ENCODE measurements at places on chromosomes 2 and 18. TPM values are rescaled to one million over a fixed set of nuclear protein-coding genes. Genes with fewer than 3 reads are reported as not detected.

DNA sequence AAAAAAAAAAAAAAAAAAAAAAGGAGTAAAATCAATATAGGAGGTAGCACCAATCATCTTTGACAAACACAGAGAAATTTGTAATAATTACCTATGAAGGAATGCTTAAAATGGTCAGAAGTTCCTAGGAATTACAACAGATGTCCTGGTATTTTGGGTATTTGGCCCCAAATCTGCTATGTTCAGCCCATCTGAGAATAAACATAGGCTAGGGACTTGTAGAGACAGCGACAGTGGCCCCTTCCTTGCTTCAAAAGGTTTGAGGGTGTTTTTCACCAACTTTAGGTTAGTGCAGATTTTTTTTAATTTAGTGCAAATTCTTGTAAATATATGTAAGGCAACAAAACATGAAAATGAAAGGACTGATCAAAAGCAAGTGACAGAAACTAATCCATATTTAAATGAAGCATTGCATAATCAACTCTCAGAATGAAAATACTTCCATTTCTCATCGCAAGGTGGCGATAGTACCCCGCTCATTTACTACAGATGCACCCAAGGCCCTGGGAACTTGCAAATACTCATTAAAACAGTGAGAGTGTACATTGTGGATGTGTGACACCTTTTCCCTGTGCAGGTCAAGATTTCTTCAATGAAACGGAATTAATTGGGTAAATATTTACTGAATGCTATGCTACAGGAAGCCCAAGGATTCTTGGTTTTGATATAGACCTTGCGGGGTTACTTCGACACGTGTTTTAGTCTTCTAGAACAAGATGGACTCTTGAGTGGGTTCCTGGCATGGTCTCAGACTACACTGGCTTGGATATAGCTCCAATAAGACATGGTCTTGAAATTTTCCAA is 44.6 kb downstream of the FAM124B start:
- no peak for DNase-seq

GRCh38 chr2:145760781-145761649 is 1241.1 kb upstream of the ZEB2 start:
- no peak for DNase-seq

GRCh38 chr2:75540994-75541393 is 19.7 kb downstream of the EVA1A start:
- DNase-seq = no peak

Gene CNTNAP5
- not detected for polyA plus RNA-seq

DNA sequence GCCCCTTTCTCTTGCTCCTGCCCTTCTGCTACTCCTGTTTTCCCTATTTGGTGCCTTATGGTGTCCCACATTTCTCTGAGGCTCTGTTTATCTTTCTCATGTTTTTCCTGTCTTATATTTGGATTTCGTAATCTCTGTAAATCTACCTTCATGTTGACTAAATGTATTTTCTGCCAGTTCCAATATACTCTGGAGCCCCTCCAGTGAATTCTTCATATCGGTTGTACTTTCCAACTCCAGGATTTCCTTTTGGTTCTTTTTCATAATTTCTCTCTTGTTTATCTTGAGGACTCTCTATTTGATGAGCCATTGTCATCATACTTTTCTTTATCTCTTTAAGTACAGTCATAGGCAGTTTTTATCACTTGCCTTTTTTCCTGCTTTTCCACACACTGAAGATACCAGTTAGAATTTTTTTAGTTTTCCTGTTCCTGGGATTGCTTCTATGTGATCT is 19.1 kb downstream of the SCLY start:
- DNase-seq = no peak

DNA sequence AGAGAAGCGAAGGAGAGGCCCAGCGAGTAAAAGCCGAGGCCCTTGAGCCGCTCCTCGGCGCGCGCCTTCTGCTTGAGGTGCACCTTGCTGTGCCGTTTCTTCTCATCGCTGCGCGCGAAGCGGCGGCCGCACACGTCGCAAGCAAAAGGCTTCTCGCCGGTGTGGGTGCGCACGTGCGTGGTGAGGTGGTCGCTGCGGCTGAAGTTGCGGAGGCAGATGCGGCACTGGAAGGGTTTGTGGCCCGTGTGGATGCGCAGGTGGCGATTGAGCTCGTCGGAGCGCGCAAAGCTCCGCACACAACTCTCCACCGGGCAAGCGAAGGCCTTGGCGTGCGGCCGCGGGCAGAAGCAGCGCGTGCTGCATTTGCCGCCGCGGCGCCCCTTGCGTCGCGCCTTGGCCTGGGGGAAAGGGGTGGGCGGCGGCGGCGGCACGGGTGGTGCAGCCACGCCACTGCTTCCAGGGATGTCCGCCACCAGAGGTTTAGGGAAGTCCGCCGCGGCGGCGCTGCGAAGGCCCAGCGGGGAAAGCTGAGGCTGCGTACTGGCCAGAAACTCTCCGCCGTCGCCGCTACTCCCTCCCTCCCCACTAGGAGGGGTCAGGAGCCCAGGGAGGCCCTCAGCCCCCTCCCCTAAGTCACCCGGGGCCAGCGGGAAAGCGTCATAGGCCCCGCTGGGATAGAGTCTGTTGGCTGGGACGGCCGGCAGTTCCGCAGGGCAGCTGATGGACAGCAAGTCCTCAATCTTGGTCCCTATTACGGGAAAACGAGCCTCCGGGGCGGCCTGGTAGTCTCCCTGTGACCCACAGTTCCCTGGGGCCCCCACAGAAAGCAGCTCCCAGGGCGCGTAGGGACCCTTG is 1.7 kb downstream of the EGR4 start:
- no peak for DNase-seq

Gene C2orf80
- 0.27 TPM for polyA plus RNA-seq

DNA sequence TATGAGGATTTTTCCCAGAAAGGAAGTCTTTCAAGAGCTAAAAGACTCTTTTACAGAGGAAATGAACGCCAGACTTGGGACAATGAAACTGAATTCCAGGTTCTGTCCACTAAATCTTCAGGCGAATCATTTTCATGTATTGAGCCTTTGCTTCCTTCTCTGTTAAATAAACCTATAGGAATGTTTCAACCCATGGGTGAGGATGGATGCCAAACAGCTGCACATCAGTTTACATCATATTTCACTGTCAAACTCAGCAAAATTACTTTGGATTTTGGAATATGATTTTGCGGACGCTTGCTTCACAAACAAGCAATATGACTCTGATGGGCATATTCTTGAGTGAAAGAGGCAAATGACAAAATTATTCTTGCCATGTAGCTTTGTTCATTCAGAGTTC is 256.1 kb upstream of the ZNF521 start:
- no peak for DNase-seq

Gene TM4SF20
- 0.13 TPM for polyA plus RNA-seq

GRCh38 chr2:152375174-152375573 is 40.2 kb downstream of the FMNL2 start:
- no peak for DNase-seq

Gene CELF4
- polyA plus RNA-seq = 4.9 TPM

Gene DOCK10
- 11.2 TPM for polyA plus RNA-seq

DNA sequence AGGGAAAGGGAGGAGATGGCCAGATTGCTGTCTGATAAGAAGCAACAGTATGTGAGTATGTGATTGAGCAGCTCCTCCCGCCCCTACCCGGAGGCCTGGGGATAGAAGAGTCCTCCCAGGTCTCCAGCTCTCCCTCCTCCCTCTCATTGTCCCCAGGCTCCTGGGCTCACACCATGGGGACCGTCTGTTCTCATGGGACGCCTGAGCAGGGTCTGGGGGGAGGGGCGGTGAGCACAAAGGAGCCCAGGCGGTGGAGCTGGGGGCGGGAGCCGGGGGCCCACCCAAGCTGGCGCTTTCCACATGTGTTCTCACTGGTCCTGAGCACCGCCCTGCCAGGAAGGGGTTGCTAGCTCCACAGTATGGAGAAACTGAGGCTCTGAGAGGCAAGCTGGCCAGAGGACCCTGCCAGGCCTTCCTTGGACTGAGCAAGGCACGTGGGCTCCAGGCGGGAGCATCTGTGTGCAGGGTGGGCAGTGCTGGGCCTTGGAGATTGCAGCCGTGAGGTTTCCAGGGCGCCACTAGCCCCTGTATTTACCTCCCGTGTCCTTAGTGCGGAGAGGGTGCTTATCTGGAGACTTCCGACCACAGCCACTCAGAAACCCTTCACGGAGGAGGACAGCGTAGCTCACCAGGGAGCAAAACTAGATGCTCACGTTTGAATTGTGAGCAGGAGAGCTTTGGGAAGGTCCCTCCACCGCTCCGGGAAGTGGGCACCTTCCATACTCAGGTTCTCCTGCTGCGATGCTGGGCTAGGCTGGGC is 37.4 kb downstream of the PDIA6 start:
- DNase-seq = no peak

DNA sequence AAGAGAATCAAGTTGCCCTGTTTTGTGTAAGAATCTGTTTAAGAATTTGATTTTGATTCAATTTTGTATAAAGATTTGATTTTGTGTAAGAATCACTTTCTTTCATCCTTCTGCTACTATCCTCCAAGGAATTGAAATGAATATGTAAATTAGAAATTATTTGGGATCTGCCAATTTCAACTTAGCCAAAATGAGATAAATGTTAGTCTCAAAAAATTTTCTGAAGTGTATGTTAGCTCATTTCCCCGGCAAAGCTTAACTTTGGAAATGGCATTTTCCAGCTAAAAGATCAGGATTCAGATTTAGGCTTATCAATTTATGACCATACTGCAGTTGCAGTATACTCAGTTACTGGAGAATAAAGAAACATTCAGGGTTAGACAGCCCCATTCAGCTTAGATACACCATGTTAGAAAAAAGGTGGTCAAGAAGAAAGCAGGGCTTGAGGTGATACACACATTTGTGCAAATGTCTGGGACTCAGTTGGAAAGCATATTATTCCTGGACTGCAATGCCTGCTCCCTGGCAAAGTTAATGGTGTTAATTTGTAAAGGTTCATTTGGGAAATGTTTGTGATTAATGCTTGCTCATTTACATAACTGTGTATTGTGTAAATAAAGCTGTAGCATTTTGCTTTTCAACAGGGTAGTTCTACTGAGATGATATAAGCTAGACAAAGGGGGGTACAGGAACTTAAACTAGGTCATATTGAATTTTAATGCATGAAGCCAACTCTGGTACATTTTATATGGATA is 247.8 kb upstream of the SESTD1 start:
- DNase-seq = no peak

- no peak for DNase-seq
Observed at GRCh38 chr2:171389325-171389724, 44.5 kb downstream of the METTL8 start.

Gene MSTN
- 1.9 TPM for polyA plus RNA-seq

Gene DOK6
- polyA plus RNA-seq = 16.3 TPM

- no peak for DNase-seq
Observed at GRCh38 chr2:56314796-56315195, 131.0 kb downstream of the CCDC85A start.

- no peak for DNase-seq
Observed at GRCh38 chr18:47334966-47335365, 83.5 kb upstream of the SKOR2 start.

DNA sequence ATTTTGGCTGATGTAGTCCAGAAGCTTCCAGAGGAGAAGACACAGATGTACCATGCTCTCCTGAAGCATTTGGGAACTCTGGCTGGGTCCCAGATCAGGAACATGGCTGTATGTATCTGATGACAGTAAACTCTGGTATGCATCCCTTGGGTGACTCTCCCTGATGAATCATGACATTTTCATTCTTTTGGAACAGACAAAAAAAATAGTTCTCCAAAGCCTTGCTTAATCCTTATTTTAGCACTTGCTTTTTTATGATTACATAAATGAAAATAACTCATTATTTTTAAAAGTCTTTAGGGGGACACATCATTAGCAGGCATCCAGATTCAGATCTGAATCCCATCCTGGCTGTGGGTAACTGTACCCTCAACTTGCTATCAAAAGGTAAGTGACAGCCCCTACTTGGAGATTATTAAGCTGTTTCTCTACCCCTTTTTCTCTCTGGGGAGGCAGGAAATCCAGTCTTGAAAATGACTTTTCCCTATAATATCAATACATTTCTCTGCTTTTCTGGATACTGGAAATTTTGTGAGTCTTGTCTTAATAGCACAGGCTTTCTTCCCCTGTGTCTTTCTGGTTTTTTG is 23.3 kb downstream of the AOX1 start:
- no peak for DNase-seq

Gene RBKS
- polyA plus RNA-seq = 9.5 TPM

Gene FZD7
- polyA plus RNA-seq = 70.0 TPM

DNA sequence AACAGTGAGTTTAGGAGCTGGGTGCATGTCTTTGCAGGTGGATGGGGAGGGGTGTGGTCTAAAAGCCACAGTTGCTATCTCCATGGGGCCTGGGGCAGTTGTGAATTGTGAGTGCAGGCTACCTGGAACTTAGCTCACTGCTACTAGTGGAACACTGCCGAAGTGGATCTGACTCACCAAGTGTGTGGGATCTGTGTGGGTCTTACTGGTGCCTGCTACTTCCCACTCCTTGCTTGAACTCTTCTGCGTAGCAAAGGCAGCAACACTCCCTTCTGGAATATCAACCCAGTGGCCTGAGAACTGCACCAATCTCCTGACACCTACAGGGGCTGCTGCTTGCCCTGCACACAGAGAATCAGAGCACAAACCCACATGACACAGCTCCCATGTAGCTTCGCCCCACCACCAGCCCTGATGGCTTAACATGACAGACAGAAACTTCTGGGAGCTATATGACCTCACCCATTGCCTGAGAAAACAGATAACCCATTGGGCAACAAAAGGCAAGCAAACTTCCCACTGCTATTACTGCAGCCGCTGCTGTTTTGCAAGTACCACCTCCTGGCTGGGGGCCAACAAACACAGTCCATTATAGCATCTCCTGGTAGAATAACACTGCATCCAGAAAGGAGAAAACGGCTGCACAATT is 455.1 kb upstream of the DDX18 start:
- no peak for DNase-seq

DNA sequence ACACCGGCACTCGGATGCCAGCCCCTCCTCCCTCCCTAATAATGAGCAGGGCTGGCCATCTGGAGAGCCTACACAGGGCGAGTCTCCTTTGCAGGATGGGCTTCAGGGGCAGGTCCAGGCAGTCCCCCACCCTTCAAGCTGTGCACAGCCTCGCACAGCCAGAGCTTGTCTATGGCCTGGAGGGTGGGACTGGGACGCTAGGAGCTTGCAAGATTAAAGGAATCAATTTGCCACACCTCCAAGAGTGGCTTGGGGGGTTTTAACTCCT is 43.9 kb upstream of the OTOF start:
- DNase-seq = no peak

GRCh38 chr18:66587430-66587829 is 16.5 kb downstream of the CDH19 start:
- DNase-seq = no peak

DNA sequence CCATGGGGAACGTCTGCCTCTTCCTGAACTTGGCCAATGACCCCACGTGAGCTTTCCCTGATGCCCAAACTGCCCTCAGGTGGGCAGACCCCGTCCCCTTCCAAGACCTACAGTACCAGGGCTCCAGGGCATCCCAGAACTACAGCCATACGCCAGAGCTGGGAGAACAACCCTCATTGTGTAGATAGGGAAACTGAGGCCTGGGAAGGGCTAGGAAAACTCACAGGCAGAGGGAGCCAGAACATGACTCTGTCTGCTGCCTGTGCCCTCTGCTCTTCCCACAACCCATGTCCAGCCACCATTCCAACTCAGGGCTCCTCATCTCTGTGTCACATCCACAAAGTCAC is 16.8 kb upstream of the ANKRD53 start:
- DNase-seq = no peak

Gene RGPD3
- polyA plus RNA-seq = 0.46 TPM

GRCh38 chr18:44781886-44782285 is 101.2 kb downstream of the SETBP1 start:
- DNase-seq = no peak

Gene ST8SIA5
- 0.86 TPM for polyA plus RNA-seq

Gene EVA1A
- 12.6 TPM for polyA plus RNA-seq

Measured in left renal cortex interstitium (tissue), 4 donors.